ENCODE measurements at places on chromosomes 5 and 9.

DNA sequence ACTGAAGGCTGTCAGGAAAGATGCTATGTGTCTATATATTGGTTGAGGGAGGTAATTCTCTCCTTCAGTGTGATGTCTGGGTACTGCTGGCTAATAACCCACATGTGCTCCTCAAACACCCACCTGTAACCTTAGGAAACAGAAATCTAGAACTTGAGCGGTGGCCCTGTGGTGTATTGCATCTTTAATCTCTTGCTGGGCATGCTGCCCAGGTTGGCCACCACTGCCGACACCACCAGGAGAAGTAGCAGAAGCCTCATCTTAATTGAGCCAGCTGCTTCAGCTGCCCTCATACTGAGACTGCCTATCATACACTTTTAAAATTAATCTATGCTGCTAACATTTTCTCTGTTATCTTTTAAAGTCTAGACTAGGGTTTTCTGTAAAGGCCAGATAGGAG, 103.5 kb upstream of the C5orf63 start:
- DNase-seq: no peak

- DNase-seq: no peak
Observed at GRCh38 chr9:123129423-123129822, 96.0 kb downstream of the GPR21 start.

DNA sequence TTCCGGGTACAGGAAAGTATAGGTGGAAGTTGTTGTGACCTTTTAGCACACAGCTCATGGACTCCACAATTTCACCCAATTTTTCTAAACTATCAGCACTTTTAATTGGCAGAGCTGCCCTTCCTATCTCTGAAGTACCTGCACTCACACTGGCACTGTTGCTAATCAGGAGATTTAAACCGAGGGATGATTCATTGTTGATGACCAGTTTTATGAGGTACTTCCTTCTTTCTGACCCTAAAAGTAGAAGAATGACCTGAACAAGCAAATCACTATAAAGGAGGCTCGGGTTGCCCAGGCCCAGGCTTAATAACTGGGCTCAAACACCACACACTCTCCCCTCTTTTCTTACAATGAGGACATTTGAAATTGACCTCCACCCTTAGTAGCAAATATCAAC, 105.9 kb downstream of the KCNN2 start:
- no peak for DNase-seq

DNA sequence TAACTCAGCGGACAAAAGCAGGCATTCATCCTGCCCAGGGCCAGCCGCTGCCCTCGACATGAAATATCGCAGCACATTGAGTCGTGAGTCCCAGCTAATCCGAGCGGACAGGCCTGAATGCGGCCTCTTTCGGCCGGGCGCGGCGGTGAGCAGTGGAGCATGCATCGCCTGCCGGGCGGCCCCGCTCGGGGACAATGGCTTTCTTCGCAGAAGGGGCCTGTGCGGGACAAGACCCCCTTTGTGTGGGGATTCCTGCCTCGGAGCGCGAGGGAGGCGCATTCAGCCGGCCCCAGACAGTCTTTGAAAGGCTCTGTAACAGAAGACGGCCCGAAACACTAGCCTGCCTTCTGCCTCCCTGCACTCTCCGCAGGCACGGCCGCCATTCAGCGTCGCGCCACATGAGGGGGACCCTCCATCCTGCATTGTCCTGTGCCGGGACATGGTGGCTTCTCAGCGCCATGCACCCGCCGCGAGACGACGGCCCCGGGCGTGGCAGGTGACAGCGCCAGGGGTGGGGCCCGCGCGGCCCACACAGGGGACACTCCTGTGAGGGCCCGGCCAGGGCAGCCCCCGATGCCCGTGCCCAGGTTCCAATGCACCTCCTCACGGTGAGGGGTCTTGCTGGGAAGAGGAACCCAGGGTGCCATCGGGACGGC, 52.0 kb downstream of the EXD3 start:
- no peak for DNase-seq

- no peak for DNase-seq
Observed at GRCh38 chr9:121893786-121894185, 199.3 kb downstream of the TTLL11 start.

- DNase-seq: no peak
Observed at GRCh38 chr9:105293408-105293807, 49.0 kb downstream of the SLC44A1 start.

GRCh38 chr5:178086266-178086665, 27.1 kb upstream of the N4BP3 start:
- DNase-seq: no peak

- DNase-seq: no peak
Observed at GRCh38 chr5:132830436-132831094, at the start of gene SHROOM1. Gene SHROOM1, minus strand, starts transcription at chr5:132830647. Its CDS starts 4,507 bp downstream, at chr5:132826140.

- DNase-seq: no peak
Observed at GRCh38 chr9:15244001-15244441, 63.0 kb downstream of the TTC39B start.

- DNase-seq: peak; percentile 61
Observed at GRCh38 chr9:113808391-113809358, 67.4 kb upstream of the ZNF618 start.

- no peak for DNase-seq
Observed at GRCh38 chr9:123282362-123283047, 14.1 kb upstream of the STRBP start.

- DNase-seq: no peak
Observed at GRCh38 chr9:125650271-125650737, 56.7 kb downstream of the MAPKAP1 start.

DNA sequence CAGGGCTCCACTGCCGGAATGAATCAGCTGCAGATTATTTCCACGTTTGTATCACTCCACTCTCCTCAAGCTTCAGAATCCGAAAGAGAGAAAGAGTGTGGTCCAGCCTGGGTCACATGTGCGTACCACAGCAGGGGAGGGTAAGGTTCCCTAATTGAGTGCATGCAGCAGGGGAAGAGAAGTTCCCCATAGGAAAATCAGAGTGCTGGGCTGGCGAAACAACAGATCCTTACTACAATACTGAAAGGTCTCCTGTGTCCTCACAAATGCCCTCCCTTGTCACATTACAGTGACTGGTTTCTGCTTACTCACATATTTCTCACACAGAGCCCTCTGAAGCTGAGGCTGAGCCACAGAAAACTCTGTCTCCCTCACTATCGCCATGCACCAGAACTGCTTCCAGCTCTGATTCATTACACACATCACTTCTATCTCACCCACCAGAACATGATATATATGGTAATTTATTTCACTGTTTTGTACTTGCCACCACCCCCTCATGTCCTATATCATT, 532.2 kb upstream of the TUSC1 start:
- no peak for DNase-seq

GRCh38 chr5:42583322-42583721, 160.1 kb downstream of the GHR start:
- DNase-seq: no peak

GRCh38 chr9:96209407-96210271, 92.3 kb downstream of the HSD17B3 start:
- peak; percentile 24 for DNase-seq

DNA sequence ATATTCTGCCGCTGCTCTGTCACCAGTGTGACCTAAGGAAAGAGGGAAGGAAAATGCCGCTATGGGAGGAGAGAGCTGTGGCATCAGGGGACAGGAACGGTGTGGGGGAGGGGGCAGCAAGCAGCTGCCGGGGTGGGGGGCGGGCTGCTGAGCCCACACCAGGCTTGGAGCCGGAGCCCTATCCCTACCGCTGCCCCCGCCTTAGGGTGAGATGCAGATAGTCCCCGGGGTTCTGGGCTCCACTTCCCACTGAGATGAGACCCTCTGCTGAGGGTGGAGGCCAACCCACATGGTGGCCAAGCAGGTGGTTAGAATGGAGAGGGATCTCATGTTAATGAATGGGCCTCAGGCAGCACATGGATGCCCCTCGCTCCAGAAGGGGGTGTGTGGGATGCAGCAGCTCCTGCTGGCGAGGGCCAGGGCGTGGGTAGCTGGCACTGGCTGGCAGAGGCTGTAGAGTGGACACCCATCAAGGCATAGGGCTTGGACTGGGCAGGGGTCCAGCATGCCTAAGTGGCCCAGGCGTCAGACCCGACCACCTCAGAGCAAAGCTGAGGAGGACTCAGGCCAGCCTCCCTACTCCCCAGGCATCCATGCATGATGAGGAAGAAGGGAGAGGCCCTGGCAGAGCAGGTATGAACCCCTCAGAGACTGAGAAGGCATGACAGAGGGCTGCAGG, 131.5 kb downstream of the ZNF354C start:
- no peak for DNase-seq

DNA sequence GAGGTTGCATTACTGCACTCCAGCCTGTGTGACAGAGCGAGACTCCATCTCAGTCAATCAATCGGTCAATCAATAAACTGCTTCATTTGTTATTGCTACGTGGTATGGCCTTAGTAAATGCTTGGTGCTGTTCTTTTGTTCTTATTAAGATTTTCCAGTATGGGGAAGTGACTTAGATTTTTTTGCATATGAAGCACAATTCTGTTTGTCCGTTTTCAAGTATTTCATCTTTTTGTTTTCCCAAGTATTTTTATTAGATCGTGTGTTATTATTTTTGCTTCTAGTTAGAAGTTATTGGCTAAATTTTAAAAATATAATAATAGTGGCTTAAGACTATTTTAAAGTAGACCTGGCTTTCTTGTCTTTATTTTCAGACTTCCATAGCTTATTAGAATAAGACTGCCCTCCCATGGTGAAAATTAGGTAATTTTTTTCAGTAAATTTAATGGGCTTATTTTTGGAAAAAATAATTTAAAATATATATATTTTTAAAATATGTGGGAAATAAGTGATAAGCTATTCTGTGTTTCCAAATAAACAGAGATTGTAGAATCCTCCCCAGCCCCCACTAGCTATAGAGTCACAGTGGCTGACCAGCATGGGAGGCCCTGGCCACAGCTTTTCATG, 14.7 kb upstream of the OMD start:
- no peak for DNase-seq
